ENCODE measurements at places on chromosomes 7 and 10.

- no peak for DNase-seq
Measured at GRCh38 chr7:5689716-5690115, 91.7 kb downstream of the RNF216 start.

DNA sequence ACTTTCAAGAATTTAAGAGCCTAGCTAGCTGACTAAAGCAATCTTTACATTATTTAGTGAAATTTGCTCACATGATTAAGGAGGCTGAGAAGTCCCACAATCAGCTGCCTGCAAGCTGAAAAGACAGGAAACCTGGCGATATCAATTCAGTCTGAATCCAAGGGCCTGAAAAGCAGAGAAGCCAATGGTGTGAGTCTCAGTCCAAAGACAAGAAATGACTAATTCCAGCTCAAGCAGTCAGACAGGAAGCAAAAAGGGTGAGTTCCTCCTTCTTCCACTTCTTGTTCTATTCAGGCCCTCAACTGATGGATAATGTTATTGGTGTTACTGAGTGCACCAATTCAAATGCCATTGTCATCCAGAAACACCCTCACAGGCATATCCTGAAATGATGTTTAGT is 1231.6 kb upstream of the CELF2 start:
- no peak for DNase-seq

DNA sequence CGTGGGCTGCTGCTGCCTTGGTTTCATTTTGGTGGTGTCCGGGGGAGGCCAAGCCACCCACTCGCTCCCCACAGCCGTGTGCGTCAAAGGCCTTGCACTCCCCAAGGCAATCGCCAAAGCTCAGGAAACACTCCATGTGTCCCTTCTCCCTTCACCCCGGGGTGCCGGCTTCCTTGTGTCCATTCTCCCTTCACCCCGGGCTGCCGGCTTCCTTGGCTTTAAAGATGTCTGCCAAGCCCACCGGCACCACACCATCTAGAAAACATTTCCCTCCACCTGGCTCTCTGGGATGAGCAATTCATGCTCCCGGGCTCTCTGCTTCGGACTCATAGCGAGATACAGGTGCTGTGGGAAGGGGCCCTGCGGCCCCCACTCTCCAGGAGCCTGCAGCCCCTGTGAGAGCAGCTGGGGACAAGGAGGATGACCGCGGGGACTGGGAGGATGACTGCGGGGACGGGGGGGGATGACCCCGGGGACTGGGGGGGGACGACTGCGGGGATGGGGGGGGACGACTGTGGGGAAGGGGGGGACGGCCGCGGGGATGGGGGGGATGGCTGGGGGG is 322.1 kb downstream of the DNAJB6 start:
- DNase-seq, result no peak

DNA sequence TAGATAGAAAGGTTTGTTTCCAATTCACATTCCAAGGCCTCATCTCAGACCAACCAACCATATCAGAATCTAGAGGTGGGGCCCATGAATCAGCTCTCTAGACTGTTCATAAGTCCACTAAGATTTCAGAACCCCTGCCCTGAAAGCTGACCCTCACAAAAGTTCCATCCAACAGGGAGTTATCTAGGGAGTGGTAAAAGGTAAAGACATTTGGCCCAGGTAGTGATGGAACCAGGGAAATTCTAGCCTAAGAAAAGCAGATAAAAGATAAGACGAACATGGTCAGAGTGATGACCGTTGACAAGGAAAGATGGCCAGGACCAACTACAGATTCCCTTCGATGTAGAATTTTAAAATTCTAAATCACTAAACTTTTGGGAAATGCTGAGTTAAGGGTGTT is 198.0 kb upstream of the NEBL start:
- DNase-seq, result no peak

GRCh38 chr7:44463169-44463808 is 27.2 kb downstream of the NUDCD3 start:
- no peak for DNase-seq

- no peak for DNase-seq
Measured at GRCh38 chr7:46468753-46469356, 547.8 kb upstream of the IGFBP3 start.

DNA sequence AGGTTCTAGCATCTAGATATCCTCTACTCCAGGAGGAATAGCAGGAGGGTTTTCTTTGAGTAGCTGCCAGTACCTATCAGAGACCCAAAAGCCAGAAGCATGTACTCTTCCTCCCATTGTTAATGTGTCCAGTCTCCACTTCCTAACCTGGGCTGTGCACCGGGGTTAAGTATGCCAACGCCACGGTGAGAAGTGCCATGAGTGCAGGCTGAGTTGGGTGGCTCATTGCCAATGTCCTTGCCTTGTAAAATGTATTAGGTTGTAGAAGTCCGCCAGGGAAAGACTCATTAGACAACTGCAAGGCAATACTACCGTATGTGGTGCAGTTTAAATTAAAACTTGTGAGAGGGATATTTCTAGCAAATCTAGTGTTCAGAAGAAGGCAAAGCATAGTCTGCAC is 55.0 kb upstream of the PRR15 start:
- no peak for DNase-seq

GRCh38 chr7:3882782-3883181 is 581.7 kb downstream of the SDK1 start:
- DNase-seq, result no peak

- DNase-seq, result no peak
Measured at GRCh38 chr7:106968160-106968559, 76.3 kb upstream of the PRKAR2B start.
